ENCODE measurements at places on chromosomes 13 and 19.

DNA sequence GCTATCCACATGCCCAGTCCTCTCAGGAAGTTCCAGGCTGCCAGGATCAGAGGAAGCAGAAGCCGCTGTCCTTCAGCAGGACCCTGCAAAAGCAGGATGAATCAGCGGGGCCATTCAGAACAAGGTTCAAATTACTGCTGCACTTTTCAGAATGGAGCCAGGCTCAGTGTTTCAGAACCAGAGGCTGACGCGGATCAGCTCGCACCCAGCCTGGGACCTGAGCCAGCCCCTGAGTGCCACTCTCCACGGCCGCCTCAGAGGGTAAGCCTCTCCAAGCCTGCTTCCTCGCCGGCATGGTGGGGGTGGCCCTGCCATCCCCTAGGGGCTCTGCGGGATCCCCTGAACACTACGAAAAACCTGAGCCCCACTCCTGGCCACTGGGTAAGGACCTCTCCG lies 24.7 kb downstream of the RASA3 start:
- no peak for DNase-seq

- DNase-seq, result no peak
Observed at GRCh38 chr19:35266520-35267352, 2.0 kb upstream of the USF2 start.

DNA sequence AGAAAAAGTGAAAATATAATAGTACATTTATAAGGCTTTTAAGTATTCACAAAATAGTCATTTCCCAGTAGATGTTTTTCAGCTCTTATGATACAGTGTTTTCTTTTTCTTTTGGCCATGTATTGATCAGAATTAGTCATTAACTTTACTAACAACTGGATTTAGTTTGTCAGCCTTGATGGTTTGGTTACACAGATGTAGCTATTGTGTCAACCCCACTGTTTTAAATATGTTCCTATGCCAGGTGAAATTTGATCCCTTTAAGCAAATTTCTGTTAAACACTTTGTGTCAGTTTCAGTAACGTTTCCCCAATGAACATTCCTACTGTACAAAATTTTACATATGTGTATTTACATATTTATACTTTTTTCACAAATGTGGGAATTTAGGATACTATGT lies 261.5 kb upstream of the STARD13 start:
- DNase-seq, result no peak

DNA sequence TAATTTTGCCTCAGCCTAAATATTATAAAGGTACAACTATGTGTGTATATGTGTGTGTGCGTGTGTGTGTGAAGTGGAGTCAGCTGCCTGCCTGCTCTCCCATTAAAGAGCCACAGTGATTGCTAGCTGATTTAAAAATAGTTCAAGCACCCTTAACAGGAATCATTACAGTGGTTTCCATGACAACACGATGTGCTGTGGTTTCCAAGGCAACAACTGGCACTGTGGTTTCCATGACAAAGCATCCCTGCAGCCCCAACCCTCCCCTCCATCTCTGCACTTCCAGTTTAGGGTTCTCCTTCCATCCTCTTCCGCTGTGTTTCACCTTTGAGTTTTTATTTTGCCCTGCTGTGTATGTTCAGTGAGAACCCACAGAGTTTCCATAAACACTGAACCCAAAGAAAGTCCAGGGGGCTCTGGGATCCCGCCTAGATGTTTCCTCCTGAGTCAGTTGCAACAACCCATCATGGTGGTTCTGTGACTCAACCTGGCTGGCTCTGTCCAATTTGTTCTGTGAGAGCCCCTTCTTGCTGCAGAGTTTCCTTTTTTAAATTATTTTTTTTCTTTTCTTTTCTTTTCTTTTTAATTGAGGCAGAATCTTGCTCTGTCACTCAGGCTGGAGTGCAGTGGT lies 7.1 kb upstream of the PNMA8A start:
- no peak for DNase-seq

DNA sequence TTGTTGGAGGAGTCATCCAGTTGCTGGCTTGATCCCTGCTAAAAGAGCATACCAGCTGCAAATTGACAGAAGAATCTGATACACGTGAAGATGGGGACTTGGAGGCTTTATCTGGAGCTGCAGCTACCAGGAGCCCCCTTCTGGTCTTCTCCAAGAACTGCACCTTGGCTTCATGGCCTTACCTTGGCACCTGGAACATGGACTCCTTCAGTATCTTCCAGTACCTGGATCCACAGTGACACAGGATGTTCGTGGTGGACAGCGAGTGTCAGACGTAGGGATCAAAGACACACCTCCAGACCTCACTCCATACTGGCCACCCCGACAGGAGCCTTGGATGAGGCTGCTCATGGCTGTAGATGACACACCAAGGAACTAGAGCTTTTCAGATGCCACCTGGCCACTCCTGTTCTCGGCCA lies 9.9 kb upstream of the ACSBG2 start:
- DNase-seq, result peak; percentile 25

DNA sequence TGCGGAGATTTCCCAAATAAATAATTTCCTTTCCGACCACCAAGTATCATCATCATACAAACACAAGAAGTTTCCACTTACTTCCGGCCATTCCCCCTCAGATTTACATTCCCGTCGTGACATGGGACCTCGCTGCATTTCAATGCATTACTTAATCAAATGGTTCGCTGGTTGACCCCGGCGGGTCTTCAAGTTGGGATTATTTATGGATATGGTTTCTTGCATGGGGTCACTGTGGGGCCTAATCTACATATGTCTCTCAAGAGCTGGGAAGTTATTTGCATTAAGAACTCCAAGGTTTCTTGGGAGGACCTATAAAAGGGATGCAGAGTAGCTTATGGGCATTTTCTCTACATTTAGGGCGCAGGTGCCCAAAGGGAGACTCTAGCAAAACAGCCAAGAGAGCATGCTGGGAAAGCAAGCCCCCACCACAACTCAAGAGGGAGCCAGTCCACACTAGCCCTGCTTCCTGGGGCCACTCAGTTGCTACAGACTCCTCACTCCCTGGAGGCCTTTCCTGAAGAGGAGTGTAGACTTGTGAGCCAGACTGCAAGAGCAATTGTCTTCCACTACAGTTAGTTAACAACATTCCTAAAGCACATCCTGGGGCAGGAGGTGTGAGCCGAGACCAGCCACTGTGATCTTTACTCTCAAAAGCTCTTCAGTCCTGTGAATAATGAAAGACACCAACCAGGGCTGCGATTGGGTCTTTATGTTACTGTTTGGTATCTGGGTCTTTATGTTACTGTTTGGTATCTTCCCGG lies 125.3 kb downstream of the KATNAL1 start:
- DNase-seq, result no peak

Data from stimulated activated CD8-positive, alpha-beta memory T cell treated with anti-CD3 and anti-CD28 coated beads, Interleukin-7, amount 100 ng/mL, for 24 hours (primary cell).